ENCODE measurements at places on chromosomes 6 and 20.

DNA sequence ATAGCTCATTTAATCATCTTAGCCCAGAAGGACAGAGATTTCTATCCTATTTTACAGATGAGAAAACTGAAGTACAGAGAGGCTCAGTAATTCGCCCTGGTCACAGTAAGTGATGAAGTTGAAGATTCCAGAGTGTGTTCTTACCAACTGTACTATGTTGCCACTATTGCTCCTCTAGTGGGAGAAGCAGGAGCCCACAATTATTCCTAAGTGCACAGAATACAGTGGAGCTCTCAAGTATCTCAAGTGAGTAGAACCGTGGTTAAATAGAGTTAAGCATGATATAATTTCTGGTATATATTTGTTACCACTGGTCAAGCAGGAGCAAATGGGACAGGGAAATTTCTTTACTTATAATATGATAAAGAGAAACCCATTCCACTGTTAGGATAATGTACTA lies 22.1 kb downstream of the REPS1 start:
- no peak for DNase-seq

- no peak for DNase-seq
Measured at GRCh38 chr6:16659466-16660156, 101.6 kb downstream of the ATXN1 start.

GRCh38 chr20:61442075-61442670 lies 190.1 kb downstream of the CDH4 start:
- no peak for DNase-seq

GRCh38 chr20:4435671-4436455 lies 285.8 kb upstream of the PRND start:
- no peak for DNase-seq

DNA sequence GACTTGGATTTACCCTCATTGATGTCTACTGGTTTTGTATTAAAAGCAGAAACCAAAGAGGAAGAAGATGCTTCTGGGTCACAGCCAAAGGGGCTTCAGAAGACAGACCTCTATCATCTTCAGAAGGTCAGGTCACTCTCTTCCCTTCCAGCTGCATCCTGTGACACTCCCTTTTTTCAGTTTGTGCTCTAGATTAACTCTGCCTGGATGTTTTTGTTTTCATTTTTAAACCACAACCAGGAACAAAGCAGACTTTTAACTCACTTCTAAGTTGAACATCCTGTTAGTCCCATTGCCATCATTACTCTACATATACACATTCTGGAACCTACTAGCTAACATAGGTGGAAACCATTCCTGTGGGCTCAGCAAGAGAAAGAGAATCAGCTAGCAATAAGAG lies 45.2 kb downstream of the AKIRIN2 start:
- DNase-seq: no peak

GRCh38 chr6:129901910-129902309 lies 40.8 kb upstream of the TMEM244 start:
- no peak for DNase-seq

DNA sequence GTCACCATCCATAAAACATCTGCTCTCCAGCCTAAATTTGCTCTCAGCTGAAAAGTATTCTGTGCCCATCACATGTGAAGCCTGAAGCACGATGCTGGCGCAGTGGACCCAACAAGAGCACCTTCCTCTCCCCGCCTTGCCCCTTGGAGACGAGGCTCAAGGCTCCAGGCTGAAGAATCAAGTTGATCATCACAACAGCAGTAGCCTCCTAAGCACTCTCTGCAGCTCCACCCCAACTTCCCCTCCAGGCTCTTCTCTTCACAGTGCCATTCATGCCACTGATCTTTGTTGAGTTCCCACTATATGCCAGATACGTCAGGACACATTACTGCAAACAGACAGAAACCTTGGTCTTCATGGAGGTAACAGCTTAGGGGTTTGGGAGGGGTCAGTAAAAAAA lies 41.6 kb upstream of the ZNF217 start:
- no peak for DNase-seq

- DNase-seq: no peak
Measured at GRCh38 chr20:44748005-44748370, 2.3 kb downstream of the KCNK15 start.

- no peak for DNase-seq
Measured at GRCh38 chr20:54254596-54254995, 46.7 kb downstream of the PFDN4 start.

GRCh38 chr20:32731882-32732266 lies 11.4 kb downstream of the COMMD7 start:
- DNase-seq: no peak

DNA sequence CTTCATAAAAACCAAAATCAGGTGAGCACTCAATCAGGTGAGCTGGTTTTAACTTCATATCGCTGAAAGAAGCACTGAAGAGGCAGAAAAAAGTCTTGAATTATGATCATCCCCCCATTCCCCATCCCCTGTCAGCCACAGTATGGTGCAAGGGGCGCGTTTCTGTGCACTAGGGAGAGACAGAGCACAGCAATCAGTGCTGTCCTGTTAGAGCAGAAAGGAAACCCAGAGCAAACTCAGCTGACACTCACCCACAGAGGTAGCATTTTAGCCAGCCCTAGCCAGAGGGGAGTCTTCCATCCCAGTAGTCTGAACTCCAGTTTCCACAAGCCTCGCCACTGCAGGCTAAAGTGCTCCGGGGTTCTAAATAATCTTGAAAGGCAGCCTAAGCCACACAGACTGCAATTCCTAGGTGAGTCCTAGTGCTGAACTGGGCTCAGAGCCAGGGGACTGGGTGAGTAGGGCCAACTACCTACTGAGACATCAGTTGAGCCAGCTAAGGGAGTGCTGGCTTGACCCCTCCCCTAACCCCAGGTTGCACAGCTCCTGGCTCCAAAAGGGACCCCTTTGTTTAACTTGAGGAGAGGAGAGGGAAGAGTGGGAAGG lies 1352.6 kb upstream of the GJE1 start:
- DNase-seq: no peak

GRCh38 chr6:143385636-143386035 lies 64.9 kb downstream of the ADAT2 start:
- DNase-seq: no peak

DNA sequence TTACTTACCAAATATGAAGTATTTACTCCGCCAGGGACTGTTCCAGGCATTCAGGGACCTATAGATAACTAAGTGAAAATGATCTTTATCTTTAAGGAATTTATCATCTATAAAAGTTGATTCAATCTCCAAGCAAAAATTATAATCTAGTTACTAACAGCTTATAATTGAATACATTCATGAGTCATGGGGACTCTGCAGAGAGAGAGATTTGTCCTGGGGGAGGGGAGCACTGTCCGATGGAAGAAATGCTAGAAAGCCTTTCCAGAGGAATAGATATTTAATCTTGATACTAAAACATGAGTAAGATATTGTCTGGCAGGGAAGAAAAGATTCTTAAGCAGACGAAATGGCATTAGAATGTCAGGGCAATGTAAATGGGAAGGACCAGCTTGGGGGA lies 139.3 kb downstream of the CD164 start:
- no peak for DNase-seq

DNA sequence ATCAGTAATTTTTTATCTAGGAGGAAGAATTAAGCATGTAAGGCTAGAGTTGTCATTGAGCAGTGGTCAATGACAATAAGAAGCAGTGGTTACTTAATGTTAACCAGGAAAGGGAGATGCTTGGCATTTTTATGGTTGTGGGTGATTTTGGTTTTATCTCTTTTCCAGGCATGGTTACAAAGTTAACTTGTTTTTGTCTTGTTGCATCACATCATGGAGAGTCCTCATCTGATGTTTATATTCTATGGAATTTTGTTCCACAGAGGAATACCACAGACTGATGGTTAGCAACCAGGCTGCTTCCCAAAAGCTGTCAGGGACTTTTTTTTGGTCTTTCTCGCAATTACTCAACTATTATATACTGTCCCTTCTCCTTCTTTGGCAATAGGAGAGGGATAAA lies 32.7 kb downstream of the OPRM1 start:
- DNase-seq: no peak

DNA sequence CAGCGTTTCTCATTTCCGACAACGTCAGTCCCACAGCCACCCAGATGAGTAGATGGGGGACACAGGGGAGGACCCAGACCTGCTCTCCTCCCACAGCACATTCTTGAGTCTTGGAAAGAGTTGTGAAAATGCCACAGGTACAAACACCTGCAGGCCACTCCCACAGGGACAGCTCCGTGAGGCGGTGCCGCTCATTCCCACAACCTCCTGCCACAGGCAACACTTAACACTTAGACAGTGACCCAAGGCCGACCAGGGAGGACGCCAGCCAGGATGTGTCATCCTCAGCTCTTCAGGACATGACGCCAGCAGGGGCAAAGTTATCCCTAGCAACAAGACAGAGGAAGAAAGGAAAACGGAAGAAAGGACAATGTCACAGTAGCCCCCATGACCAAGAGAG lies 22.9 kb upstream of the HLA-B start:
- DNase-seq: no peak

DNA sequence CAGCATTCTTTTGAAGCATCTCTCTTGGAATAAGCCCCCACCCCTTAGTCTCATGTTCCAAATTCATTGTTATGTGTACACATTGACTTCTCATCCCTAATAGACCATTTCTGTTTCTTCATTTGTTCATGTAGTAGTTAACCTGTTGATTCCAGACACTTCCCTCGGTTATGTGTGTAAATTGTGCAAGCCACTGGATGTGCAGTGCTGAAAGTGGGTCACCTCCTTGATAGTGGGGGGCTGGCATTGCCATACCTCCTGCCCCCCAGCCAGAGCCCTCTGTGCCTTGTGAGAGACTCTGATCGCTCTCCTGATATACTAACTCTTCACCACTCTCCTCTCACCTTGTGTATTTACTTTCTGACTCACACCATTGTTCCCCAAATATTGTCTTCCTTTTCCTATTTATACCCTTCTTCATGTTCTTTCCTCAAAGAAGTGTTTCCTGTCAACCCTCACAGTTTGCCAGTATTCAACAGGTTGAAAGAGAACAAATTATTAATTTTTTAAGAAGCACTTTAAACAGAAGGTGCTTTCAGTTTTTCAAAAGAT lies 59.0 kb downstream of the HIVEP1 start:
- no peak for DNase-seq

DNA sequence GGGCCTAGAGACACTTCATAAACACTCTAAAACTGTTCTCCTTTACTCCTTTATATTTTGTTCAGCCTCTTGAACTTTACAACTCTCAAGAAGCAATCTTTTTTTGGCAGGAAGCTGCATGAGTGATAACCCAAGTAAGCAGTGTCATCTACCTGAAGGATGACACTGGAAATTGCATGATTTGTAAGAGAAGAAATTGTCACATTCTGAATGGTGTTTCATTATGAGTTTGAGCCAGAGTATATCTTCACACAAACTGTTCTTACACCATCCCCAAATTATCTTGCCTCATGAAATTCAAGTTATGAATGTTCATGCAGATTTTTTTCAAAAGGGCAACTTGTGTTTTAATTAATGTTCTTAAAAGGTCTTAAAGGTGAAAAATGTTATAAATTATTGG lies 799.3 kb downstream of the TBC1D32 start:
- no peak for DNase-seq

GRCh38 chr6:70413992-70414494 lies 735 bp downstream of the FAM135A start:
- no peak for DNase-seq

DNA sequence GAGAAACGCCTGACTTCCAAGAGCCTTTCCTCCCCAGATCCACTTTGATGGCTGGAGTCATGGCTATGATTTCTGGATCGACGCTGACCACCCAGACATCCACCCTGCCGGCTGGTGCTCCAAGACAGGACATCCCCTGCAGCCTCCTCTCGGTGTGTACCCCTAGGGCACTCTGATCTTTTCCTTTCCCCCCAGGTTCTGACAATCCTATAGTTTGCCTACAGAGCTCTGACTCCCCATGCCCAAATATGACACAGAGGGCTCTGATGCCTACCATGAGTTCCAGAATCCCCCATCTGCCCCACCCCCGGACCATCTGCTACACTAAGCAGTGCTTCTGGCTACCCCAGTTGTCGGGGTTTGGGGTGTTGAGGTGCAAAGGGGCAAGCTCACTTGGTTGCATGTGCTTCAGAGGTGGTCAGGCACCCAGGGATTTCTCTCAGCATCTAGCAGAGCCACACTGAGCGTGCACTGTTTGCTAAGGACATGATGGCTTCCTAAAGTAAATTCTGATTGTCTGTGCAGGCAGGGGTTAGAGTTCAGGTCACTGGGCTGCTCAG lies 24.0 kb upstream of the SGK2 start:
- no peak for DNase-seq

- no peak for DNase-seq
Measured at GRCh38 chr6:82703230-82703629, 339.6 kb downstream of the TPBG start.

GRCh38 chr6:33856031-33856590 lies 52.3 kb upstream of the MLN start:
- DNase-seq: no peak

DNA sequence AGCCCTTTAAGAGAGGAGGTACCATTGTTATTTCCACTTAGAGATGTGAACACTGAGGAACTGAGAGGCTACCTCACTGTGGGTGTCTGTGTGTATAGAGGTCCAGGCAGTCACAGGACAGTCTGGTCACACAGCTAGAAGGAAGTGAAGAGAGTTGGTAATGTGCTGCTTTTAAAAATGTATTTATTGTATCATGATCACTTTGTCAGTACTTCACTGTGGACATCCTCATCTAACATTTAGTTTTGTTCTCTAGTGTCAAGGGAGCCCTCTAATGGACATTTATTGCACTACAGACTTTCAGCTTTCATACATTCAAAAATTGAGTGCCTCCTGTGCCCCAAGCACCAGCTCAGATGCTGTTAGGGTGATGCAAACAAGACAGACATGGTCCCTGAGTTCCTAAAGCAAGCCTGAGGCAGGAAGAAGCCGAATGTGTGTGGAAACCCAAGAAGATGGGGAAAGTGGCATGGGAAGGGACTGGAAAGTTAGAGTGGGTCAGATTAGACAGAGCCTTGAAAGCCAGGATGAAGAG lies 123.0 kb downstream of the SLC16A10 start:
- peak; percentile 3 for DNase-seq

GRCh38 chr20:36240076-36240475 lies 3.8 kb downstream of the AAR2 start:
- no peak for DNase-seq

Data from activated CD4-positive, alpha-beta T cell treated with anti-CD3 and anti-CD28 coated beads, Interleukin-2, amount 50 U/mL, for 48 hours (primary cell).